ENCODE measurements at places on chromosomes 5 and 9.

DNA sequence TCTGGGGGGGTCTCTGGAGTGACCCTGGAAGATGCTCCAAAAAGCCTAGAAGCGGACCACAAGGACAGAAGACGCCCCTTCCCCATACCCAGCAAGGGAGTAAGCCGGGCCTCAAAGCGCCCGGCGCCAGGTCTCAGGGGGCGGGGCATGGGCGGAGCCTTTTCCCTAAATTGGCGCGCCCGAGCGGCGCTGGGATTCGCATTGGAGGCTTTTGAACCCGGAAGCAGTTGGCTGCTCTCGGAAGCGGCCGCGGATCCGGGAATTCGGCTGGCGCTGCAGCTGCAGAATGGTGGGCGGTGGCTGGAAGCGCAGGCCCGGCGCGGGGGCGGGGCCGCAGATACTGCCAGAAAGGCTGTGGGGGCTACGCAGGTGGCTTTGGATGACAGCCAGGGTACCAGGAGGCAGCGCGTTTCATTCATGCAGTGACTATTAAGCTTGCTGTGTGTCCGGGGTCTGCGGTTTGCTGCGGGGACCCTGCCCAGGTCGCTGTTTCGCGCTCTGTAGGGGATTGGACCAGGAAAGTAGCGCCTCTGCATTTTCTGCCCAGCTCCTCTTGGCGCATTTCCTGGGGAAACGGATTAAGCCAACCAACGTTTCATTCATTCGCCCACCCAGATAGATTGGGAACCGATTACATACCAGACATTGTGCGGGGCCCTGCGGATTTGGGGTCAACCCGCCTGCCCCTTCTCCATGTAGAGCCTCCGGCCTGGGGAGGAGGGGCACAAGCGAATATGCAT, 83.0 kb upstream of the FREM1 start:
- DNase-seq = peak; percentile 91

DNA sequence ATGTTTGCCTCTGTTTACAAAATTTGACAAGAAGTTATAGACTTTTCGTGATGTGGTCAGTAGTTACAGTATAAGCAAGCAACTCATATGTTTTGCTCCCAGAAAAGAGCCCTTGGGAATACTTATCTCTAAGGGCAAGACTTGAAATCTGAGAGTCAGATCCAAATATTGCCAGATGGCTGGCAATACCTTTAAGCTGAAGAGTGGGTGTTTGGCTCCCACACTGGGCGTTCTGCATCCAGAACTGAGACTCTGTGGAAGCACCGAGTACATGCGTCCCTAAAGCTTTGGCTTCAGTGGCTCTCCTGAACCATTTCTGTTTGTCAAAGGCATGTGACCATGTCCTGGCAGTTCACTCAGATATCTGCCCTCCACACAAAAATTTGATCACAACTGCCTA, 194.1 kb downstream of the DCP2 start:
- DNase-seq = no peak

GRCh38 chr9:89983411-89983810, 378.6 kb downstream of the GADD45G start:
- no peak for DNase-seq

DNA sequence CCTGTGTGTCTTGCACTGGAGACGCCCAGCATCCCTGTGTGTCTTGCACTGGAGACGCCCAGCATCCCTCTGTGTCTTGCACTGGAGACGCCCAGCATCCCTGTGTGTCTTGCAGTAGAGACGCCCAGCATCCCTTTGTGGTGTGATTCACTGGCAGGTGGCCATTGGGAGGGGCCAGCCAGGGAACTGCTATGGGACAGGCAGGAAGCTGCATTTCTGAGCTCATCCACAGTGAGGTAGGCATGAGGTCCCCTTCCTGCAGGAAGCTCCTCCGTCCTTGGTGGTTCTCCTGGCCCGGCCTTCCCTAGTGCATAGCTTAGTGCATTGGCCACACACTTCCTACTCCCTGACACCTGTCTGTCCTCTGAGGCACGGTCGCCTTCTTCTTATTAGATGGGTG, 43.5 kb downstream of the IRX1 start:
- DNase-seq = no peak

GRCh38 chr5:91955610-91956009, 572.5 kb upstream of the ARRDC3 start:
- no peak for DNase-seq

- no peak for DNase-seq
These were observed 241.9 kb downstream of the SAXO1 start for GRCh38 chr9:18791074-18791473.

DNA sequence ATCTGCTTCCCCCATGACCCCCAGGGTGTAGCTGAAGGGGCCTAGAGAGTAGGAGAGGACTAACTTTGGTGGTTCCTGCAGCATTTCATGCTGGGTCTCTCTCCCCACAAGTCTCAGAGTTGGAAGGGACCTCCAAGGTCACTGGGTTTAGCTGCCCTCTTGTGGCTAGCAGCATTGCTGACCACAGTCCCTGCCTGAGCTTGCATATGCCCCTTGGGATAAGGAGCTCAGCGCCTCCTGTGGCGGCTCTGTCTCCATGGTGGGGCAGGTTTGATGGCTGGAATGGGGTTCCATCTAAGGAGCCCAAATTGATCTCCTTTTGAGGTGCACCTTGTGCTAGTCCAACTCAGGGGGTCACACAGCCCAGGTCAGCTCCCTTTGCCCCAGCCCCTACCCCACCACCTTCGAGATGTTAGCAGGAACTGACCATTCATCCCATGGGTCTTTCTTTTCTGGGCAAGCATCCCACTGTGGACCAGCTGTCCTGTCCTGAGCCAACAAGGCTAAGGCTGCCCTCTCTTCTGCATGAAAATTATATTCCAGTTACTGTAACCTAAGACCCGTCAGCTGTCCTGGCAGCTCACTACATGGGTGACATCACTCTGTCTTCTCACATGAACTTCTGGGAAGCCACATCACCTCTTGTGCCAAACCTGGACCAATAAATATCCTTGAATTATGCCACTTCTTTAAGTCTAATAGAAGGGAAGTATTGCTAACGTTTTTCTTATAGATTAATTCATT, 196.2 kb downstream of the HSPA4 start:
- no peak for DNase-seq

GRCh38 chr5:25027526-25027925, 382.7 kb upstream of the CDH10 start:
- no peak for DNase-seq

DNA sequence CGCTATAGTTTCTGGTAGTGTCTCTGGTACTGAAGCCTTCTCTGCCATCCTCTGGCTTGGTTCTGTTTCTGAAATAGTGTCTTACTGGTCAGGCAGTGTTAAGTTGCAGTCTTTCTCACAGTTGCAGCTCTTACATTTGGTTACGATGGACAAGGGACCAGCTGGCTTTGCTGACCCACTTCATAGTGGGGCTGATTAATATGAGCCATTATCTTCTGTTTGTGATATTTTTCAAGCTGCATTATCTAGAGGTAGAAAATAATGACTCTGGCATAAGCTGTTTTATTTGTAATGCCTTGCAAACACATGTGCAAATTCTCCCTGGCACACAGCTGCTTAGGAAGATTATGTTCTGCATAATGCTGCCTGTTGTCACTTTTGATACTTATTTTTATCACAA, 199.1 kb downstream of the KDM4C start:
- DNase-seq = no peak

DNA sequence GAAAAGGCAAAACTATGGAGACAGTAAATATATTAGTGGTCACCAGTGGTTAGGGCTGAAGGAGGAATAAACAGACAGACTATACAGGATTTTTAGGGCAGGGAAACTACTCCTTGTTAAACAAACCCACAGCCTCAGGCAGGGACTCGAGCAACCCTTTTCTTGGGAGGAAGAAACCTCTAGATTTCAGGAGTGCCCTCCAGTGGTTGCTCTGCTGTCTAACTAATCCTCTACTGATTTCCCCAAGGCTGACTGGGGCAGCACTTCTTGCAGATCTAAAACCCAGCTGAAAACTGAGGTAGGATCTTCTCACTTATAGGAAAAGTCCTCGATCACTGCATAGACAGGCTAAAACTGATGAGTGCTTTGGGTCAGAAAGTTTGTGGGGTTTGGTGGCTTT, 176.8 kb downstream of the ISOC1 start:
- DNase-seq = no peak

GRCh38 chr9:119634006-119634405, 264.8 kb upstream of the BRINP1 start:
- DNase-seq = no peak

GRCh38 chr9:34546102-34546833, 23.5 kb upstream of the ENHO start:
- no peak for DNase-seq

- no peak for DNase-seq
These were observed 73.7 kb downstream of the PCDH1 start for GRCh38 chr5:141804475-141804874.
